ENCODE measurements at places on chromosomes 2 and 18.

GRCh38 chr2:115161081-115161770 is 718.8 kb downstream of the DPP10 start:
- DNase-seq = peak; percentile 43

GRCh38 chr2:75098856-75099255 is 100.5 kb downstream of the TACR1 start:
- peak; percentile 13 for DNase-seq

GRCh38 chr18:46562674-46563192 is 94.3 kb downstream of the LOXHD1 start:
- no peak for DNase-seq

GRCh38 chr2:195488567-195488966 is 168.5 kb upstream of the SLC39A10 start:
- no peak for DNase-seq

DNA sequence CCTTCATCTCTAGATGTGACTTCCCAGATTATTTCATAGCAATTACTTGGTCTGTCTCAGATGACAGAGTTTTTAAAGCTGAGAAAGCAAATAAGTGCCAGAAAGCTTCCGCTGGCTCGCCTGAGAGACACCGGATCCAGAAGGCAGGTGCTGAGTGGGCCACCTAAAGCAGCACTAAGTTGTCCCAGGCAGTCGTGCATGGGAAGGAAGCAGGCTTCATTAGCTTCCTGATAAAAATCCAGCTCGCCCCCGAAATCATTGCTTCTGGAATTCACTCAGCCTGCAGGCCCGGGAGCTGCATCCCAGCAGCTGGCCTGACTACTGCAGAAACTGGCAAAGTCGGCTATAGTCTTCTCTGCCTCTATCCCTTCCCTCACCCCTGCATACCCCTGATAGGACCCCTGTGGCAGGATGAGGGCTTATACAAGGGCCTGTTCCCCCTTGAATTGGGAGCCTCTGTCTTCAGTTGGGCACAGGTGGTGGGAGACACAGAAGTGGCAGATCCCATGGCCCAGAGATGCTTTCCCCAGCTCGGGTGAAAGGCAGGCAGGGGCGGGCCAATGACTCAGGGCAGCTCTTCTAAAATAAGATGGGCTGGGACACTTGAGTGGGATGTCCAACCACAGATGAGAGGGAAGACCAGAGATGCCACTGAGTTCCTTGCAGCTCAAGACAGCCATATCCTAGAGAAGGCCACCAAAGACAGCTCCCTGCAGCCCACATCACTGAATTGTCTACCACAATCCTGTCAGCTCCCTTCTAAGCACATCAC is 262.4 kb upstream of the PKDCC start:
- no peak for DNase-seq

- no peak for DNase-seq
Measured at GRCh38 chr18:11668441-11669169, 20.5 kb upstream of the GNAL start.

DNA sequence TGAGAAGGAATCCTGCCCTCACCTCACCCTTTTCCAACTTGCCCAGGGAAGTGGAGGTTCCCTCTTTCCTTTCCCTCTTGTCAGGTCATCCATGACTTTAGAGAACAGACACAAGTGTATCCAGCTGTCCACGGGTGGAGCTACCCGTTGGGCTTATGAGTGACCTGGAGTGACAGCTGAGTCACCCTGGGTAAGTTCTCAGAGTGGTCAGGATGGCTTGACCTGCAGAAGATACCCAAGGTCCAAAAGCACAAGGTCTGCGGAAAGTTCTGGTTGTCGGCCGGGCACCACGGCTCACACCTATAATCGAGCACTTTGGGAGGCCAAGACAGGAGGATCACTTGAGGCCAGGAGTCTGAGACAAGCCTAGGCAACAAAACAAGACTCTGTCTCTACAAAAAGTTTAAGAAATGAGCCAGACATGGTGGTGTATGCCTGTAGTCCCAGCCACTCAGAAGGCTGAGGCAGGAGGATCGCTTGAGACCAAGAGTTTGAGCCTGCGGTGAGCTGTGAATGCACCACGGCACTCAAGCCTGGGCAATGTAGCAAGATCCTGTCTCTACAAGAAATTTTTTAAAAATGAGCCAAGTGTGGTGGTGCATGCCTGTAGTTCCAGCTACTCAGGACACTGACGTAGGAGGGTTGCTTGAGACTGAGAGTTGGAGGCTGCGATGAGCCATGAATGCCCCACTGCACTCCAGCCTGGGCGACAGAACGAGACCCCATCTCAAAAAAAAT is 14.0 kb upstream of the CNDP1 start:
- no peak for DNase-seq

DNA sequence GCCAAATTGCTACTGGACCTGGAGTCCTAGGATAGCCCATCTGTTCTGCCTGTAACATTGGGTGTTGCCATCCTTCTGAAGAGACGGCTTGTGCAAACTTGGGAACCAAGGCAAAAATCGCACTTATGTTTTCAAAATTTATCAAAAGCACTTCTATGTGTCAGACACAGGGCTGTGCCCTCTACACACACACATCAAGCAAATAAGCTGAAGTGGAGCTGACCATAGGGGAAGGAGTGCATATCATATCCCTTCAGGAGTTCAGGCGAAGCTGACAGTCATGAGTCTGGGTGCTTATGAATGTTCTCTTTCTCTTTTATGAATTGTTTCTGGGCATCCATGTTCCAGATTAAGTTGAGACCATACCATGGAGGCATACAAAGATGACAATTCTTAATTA is 247.9 kb downstream of the CYRIA start:
- DNase-seq = no peak

GRCh38 chr18:49875155-49875554 is 61.8 kb upstream of the ACAA2 start:
- no peak for DNase-seq

DNA sequence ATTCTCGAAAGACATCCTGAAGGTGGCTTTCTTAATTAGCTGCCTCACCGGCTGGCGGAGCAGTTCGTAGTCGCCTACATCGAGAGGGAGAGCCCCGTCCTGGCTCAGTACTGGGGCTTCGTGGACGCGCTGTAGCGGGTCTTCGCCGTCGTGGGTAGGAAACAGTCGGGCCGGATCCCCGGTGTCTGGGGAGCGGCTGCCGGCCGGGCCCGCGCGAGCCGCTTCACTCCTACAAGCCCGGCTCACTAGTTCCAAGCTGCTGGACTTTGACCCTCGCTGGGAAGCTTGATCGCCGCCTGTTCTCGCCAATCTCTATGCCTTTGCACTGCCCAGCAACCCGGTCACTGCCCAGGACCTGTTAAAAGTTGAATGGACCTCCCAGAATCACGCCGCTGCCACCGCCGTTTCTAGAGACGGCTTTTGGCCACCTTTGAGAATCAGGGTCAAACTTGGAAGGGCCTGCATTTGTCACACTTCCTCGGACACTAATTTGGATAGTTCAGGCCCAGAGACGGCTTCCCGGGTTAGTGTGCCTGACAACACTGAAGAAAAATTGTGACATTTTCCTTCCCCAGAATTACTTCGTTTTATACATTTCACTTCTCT is 41.4 kb upstream of the AKAIN1 start:
- no peak for DNase-seq

DNA sequence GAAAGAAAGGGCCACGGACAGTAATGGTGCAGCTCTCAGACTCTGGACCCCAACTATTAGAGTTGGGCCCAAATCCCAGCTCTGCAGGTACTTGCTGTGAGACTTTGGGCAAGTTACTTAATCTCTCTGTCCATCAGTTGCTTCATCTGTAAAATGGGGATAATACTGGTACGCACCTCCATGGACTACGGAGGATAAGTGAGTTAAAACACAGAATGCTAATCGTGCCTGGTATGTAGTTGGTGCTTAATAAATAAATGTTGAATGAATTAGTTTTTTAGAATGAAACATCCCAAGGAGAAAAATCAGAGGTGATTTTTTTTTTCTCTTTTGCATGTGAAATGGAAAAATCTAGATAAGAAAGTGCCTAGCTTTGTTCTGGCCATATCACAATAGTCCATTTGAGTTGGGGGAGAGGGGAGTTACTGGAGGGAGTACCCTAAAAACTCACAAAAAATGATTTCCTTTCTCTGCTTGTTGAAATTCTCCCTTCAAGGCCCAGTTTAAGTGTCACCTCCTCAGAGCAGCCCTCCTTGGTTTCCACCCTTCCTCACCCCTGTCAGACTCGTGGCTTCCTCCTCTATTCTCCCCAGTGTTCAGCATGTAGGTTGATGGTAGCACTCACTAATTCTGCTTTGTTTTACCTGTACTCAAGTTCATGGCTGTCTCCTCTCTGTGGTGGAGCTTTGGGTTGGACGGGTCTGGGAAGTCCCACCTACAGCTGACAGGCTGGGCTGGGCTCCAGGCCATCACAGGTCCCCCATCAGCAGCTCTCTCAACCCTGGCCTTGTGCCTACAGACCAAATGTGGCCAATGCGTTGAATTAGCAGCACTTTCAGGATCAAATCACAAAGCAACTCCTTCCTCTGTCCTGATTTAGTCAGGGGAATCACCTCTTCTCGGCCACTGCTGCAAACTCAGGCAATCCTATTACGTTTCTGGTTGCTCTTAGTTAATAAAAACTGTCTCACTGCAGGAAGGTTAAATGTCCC is 92.8 kb upstream of the TAF1B start:
- no peak for DNase-seq

GRCh38 chr18:75697493-75697892 is 270.0 kb upstream of the SMIM21 start:
- no peak for DNase-seq

GRCh38 chr2:80363330-80363729 is 58.8 kb upstream of the LRRTM1 start:
- DNase-seq = no peak

DNA sequence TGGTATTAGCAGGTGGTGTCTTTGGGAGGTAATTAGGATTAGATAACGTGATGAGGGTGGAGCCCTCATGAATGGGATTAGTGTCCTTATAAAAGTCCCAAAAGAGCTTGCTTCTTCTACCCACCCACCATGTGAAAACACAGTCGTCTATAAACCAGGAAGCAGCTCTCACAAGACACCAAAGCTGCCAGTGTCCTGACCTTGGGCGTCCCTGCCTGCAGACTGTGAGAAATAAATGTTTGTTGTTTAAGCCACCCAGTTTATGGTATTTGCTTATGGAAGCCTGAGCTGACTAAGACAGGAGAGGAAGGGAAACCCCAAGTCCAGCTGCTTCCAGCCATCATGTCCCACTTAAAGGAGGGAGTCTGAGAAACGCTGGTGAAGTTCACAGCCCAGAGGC is 13.6 kb downstream of the ADI1 start:
- DNase-seq = no peak

- DNase-seq = no peak
Measured at GRCh38 chr2:8985561-8986326, 17.7 kb downstream of the MBOAT2 start.

DNA sequence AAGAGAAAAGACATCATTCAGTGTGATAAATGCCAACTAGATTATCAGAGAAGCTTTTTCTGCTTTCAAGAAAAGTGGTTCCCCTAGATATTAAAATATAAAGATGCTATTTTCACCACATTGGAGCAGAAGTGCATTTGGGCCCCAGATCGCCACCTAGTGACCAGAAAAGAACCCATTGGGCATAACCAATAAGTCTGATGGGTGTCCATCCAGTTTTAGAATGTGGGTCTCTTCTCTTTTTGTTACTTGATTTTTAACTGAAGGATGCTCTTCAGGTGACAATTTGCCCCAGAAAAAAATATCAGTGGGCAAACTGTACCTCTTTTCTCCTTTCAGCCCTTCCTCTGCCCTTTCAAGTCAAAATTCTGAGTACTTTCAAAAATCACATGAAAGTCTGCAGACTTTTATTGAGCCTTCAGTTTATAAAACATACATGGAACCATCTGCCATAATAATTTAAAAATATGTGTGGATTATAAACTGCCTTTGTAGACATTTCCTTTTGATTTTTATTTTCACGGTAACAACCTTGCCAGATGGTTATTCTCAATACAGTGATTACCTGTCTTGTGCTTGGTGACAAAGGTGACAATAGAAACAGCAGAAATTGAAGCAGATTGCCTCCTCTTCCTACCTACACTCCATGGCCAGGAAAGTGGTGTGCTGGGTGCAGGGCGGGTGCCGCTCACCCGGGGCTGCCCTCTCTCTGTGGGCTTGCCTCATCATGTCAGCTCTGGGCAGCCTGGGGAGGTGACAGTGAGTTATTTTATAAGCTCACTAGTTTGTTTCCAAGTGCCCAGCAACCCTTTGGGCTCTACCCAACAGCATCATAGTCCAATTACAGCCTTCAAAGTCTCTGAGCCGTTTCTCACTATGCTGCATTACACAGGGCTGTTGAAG is 124.5 kb downstream of the DCDC2C start:
- peak; percentile 3 for DNase-seq

DNA sequence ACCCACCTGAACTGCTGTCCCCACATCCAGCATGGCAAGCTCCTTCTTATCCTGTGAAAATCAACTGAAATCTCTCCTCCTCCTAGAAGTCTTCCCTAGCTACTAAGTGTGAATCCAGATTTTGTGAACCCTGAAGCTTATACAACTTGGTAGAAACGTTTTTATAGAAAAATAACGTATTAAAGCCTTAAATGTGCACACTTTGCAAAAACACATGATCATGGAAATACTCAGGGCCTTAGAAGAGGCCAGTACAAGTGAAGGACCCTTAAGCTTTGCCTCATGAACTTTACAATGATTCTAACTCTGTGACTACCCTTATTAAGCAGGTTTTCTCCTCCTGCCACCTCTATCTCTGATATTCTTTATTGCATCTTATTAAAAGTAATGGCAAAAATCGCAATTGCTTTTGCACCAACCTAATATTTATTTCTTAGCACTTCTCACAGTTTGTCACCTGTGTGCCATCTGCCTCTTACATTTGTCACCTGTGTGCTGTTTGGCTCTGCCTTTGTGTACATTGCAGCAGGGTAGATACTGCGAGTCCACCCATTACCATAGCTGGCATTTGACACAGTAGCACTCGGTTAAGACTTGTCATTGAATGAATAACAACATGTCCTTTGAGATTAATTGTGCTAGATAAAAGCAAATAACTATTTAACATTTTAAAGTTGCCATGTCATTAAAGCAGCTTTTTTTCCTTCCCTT is 42.2 kb downstream of the FRZB start:
- no peak for DNase-seq

- DNase-seq = no peak
Measured at GRCh38 chr2:117308861-117309770, 505.4 kb upstream of the DDX18 start.

GRCh38 chr2:102703748-102704147 is 58.1 kb upstream of the TMEM182 start:
- no peak for DNase-seq

GRCh38 chr2:43219383-43220228 is 6.8 kb downstream of the ZFP36L2 start:
- DNase-seq = peak; percentile 79

- DNase-seq = peak; percentile 22
Measured at GRCh38 chr2:75464348-75464946, 96.3 kb downstream of the EVA1A start.
